Stimulated activated CD8-positive, alpha-beta memory T cell treated with anti-CD3 and anti-CD28 coated beads, Interleukin-4, amount 100 ng/mL, for 4 hours (primary cell): ENCODE measurements at places on chromosomes 1 and 21.

GRCh38 chr1:170162459-170163246 lies 16.9 kb downstream of the NTMT2 start:
- DNase-seq = no peak

GRCh38 chr1:53408013-53408754 lies 51.0 kb upstream of the DMRTB1 start:
- no peak for DNase-seq

DNA sequence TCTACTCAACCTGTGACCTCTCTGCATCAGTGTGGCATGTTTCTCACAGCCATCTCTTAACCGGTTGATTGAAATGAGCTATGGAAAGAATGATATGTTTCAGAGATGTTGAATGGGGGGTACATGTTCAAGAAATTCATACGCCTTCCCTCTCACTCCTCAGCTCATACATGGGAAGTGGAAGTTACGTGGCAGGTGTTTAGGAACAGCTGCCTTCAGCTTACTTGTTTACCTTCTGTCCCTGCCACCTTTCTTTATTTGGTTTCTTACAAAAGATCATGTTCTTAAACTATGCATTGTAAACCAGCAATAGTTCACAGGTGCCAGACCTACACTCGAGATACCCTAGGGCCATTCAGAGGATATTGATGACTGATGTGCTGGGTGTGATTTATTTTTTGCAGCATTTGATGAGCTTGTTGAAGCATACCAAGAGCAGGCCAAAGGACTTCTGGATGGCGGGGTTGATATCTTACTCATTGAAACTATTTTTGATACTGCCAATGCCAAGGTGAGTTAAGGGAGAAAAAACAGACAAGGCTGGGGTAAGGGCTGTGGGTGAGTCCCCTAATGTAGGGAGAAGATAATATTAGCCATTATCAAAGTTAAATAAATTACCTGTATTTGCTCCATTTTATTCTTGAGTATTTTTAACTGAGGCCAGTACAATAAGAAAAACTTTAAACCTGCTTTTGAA lies 17.4 kb downstream of the MTR start:
- no peak for DNase-seq

DNA sequence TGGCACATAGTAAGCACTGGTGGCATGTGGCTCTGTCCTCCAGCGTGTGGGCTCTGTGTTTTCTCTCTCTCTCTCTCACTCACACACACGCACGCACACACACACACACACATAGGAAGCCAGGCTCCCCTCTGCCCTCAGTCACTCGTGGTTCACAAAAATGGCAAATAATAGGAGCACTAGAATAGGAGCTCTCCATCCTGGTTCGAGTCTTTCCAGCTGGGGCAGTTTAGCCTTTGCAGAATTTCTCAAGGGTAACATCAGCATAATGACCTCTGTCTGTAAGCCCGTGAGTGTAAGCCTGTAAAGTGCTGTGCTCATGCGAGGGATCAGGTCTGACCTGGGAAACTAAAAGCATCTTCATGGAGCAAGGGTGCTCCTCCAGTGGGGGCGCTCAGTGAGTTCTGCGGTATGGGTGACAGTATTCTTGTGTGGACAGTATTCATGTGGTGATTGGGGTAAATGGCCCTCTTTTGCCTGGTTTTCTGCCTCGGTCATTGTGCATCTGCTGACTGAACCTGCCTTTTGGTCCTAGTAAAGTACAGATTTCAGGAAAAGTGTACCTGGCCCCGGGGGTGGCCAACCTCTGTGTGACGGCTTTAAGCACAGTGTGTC lies 842 bp upstream of the ZC3H12A start:
- DNase-seq = no peak

GRCh38 chr1:86305731-86306130 lies 90.4 kb downstream of the ODF2L start:
- DNase-seq = no peak
